AG04449 (cell line): ENCODE measurements at places on chromosomes 3 and 15.

GRCh38 chr3:152405915-152406802, 137.4 kb downstream of the MBNL1 start:
- no peak for DNase-seq

DNA sequence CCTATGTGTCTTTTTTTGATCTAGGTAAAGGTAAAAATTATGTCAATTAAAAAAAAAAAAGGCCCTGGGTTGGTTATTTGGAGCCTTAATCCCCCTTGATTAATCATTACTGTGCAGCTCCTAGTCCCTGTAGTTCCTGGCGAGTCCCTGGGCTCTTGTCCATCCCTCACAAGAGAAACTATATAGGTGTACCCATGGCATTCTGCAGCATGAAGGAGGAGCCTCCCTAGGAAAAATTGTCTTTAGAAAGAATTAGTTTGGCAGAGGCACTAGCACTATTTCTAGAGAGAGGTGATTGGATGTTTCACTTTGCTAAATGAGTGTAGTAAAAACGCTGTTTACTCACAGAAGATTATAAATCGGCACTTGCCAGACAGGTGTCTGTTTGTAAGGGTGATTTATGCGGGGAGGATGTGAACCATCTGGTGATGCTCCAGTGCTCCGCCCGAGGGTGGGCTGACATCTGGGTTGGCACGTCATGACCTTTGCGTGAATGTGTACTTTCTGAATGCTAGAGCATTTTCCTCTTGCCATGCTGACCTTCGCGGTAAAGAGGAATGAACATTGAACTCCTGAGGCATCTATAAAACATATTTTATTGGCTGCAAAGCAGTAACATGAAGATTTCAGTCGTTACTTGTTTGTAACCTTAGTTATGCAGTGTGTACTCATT, 12.6 kb downstream of the PLCL2 start:
- DNase-seq: no peak

GRCh38 chr3:117726776-117727175, 1017.2 kb downstream of the TUSC7 start:
- peak; percentile 14 for DNase-seq

GRCh38 chr15:57819646-57820045, 113.1 kb downstream of the POLR2M start:
- no peak for DNase-seq
